ENCODE measurements at places on chromosomes 6 and 20. TPM values are rescaled to one million over a fixed set of nuclear protein-coding genes. Genes with fewer than 3 reads are reported as not detected.

Gene RIPPLY2
- 16.1 TPM for total RNA-seq

Gene TFAP2C
- total RNA-seq = 1.8 TPM

Gene SLC17A1
- total RNA-seq = not detected

Gene PFDN6
- 63.9 TPM for total RNA-seq

Gene TLDC2
- not detected for total RNA-seq

Gene SIRPD
- 1.3 TPM for total RNA-seq

Gene EYA4
- 4.2 TPM for total RNA-seq

Gene SERAC1
- 19.3 TPM for total RNA-seq
